ENCODE measurements at places on chromosomes 4 and X. TPM values are rescaled to one million over a fixed set of nuclear protein-coding genes. Genes with fewer than 3 reads are reported as not detected.

COL25A1 gene
- 22.7 TPM for total RNA-seq

CCNQ gene
- 15.3 TPM for total RNA-seq

GYPE gene
- total RNA-seq: 0.41 TPM

GRPR gene
- total RNA-seq: 0.54 TPM

MSANTD1 gene
- total RNA-seq: 0.97 TPM

GAGE1 gene
- not detected for total RNA-seq

MGAT4D gene
- 0.13 TPM for total RNA-seq

SHISA3 gene
- total RNA-seq: 0.36 TPM

DRD5 gene
- total RNA-seq: not detected

GAGE13 gene
- not detected for total RNA-seq

ARMCX4 gene
- total RNA-seq: 17.9 TPM

CYTL1 gene
- total RNA-seq: not detected

GSPT2 gene
- total RNA-seq: 16.4 TPM

MAGEH1 gene
- 20.1 TPM for total RNA-seq

C4orf50 gene
- 0.05 TPM for total RNA-seq

TRAM1L1 gene
- total RNA-seq: 1.8 TPM

All from endothelial cell (in vitro differentiated cells).